Stimulated activated CD8-positive, alpha-beta memory T cell treated with anti-CD3 and anti-CD28 coated beads, Interleukin-12 subunit alpha, Interleukin-12 subunit beta, amount 100 ng/mL, for 1 hour (primary cell): ENCODE measurements at places on chromosomes 13 and 19.

DNA sequence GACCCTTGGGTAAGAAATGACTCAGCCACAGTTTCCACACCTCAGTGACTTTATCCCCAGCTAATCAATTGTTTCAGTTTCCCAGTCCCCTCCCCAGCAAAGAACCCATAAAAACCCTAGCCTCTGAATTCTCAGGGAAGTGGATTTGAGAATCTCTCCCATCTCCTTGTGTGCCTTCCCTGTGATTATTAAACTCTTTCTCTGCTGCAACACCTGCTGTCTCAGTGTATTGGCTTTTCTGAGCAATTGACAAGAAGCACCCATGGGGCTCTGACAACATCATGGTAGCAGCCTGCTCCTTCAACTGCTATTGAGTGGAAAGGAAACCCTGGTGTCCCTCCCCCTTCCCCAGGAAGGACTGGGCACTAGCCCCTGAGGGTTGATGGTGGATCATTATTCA, 73.7 kb downstream of the UQCRFS1 start:
- DNase-seq: no peak

GRCh38 chr13:113900646-113901045, 36.8 kb upstream of the GAS6 start:
- DNase-seq: no peak

- DNase-seq: no peak
These were observed 4.0 kb upstream of the NKPD1 start for GRCh38 chr19:45164577-45165335.

DNA sequence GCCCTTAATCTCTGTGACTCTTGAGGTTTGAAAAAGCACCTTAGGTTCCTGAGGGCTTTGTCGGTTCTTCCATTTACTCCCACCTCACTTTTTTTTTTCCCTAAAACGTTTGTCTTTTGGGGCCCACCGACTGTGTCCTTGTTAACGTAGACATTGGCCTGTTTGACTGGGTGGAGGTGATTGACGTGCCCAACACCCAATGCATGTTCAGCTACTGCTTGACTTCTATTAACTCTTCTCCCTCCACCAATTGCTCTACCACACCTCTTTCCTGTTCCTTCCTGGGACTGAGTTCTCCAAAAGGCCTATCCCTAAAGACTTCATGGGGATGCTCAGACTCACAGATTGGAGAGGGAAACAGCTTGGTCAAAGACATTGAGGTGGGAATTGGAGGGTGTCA, 17.3 kb downstream of the CKM start:
- no peak for DNase-seq

DNA sequence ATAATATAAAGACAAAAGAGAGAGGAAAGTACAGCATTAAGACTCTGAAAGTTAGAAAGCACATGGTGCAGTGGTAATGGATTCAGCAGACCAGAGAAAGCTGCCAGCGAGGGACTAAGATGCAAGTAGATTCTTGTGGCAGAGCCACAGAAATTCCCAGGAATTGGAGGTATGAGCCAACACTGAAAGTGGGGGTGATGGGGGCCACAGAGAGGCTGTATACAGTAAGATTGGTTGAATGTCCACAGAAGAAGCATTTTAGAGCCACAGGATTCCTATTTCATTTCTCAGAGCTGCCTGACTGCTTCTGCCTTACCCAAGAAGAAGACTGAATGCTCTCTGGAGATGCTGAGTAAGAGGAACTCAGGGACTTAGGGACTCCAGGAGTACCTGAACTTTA, 295.0 kb downstream of the LMO7 start:
- no peak for DNase-seq

- DNase-seq: no peak
These were observed 3.5 kb upstream of the EPHX3 start for GRCh38 chr19:15235781-15236180.

DNA sequence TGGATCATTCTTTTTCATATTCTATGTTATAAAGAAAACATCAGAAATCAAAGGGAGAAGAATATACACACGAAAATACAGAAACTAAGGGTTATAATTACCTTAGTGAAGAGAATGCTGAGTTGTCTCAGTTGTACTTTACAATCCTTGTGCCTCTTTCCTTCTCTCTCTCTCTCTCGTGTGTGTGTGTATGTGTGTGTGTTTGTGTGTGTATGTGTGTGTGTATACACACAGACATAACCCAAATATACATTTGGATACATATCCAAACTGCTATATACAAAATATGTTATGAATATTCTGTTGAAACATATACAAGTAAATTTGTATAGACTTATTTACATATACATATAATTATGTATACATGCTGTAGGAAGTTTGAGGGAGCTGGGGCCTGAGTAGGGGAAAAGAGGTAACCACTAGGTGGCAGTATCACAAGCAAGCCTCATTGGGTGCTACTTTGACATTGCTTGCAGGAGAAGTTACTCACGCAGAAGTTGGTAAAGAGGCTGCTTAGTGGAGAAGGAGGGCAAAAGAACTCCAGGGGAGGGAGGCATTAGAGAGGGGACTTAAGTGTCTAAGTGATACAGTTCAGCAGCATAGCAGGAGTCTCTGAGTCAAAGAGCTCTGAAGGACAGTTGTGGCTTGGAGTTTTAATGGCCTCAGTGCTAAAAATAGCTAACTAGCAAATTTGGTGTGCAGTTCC, 465.1 kb upstream of the PCDH20 start:
- DNase-seq: no peak

GRCh38 chr19:41324921-41325639, 15.1 kb downstream of the CCDC97 start:
- DNase-seq: no peak

- DNase-seq: no peak
These were observed 11.3 kb upstream of the CACNG8 start for GRCh38 chr19:53951436-53951835.

DNA sequence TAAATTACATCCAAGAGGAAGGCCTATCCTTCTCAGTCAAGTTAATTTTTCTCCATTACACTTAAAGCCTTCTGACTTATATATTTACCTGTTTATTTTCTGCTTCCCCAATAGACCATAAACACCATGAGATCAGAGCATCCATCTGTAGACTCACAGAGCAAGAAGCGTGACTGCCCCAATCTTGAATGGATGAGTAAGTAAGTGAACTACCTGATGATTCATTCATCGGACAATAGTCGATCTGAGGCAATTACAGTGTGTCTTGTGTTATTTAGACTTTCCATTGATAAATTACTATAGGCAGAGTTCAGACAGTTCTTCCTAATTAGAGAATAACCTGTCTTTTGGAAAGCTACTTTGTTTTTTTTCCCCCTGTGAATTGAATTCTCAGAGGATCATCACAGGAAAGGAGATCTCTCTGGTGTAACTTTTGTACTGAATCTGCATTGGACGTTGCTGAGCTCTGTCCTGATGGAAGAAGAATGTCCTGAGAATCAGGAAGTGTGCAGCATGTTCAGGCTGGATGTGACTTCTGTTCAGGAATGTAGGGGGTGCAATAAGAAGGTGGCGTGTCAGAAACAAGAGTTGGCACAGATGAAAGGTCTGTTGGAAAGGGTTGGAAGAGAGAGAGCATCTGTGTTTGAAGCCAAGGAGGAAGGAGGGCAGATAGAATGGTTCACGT, 367.0 kb downstream of the NALCN start:
- DNase-seq: no peak

DNA sequence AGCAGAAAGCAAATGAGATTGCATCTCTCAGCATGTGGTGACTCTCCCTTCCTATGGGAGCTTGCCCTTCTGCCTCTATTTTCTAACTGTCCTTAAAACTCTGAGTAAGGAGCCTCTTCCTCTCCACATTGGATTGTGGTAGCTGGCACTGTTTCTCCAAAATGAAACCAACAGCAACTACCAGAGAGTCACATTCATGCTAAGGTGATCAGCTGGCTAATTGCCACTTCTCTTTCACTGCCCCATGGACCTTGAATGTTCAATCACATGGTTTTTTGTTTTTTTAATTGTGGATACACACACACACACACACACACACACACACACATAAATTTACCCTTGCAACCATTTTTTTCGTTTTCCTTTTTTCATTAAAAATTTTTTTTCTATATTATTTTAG, 154.7 kb upstream of the TSC22D1 start:
- DNase-seq: no peak

- peak; percentile 42 for DNase-seq
These were observed 16.5 kb downstream of the VASP start for GRCh38 chr19:45523642-45524256.

DNA sequence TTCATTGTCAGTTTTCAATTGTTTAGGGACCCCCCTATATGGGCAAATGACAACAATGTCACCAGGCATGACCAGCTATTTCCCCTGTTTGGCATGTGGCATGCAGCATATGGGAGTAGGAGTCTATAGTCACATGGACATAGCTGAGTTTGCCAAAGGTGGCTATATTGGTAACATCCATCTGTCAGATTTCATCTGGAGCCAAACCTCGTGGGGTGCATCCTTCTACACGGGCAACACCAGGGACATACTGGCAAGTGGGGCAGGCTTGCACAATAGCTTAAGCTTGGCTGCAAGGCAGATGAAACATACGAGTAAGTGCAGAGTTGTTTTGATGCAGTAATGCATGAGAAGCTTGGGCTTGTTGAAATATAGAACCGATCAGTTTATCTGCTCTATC, 24.5 kb upstream of the ZNF816 start:
- no peak for DNase-seq

DNA sequence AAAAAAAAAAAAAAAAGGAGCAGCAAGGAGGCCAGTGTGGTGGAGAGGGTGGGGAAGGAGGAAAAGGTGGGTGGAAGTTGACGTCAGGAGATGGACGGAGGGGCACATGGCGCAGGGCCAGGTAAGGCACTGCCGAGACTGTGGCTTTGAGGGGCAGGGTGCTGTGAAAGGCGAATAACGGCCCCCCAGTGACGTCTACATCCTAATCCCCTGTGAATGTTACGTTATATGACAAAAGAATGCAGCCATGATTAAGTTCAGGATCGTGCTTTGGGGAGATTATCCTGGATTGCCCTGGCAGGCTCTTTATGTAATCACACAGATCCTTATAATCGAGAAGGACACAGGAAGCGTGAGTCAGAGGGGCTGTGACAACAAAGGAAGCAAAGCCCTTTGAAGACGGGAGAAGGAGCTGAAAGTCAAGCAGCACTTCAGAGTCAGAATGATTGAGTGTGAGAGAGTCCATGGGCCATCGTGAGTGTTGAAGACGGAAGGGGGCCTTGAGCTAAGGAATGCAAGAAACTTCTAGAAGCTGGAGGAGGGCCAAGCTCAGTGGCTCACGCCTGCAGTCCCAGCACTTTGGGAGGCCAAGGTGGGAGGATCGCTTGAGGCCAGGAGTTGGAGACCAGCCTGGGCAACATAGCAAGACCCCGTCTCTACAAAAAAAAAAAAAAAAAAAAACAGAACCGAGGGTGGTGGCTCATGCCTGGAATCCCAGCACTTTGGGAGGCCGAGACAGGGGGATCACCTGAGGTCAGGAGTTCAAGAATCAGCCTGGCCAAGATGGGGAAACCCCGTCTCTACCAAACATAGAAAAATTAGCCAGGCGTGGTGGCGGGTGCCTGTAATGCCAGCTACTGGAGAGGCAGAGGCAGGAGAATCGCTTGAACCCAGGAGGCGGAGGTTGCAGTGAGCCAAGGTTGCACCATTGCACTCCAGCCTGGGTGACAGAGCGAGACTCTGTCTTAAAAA, 13.8 kb upstream of the CEACAM16 start:
- no peak for DNase-seq

- no peak for DNase-seq
These were observed 76.0 kb downstream of the ZNF557 start for GRCh38 chr19:7145494-7145893.

DNA sequence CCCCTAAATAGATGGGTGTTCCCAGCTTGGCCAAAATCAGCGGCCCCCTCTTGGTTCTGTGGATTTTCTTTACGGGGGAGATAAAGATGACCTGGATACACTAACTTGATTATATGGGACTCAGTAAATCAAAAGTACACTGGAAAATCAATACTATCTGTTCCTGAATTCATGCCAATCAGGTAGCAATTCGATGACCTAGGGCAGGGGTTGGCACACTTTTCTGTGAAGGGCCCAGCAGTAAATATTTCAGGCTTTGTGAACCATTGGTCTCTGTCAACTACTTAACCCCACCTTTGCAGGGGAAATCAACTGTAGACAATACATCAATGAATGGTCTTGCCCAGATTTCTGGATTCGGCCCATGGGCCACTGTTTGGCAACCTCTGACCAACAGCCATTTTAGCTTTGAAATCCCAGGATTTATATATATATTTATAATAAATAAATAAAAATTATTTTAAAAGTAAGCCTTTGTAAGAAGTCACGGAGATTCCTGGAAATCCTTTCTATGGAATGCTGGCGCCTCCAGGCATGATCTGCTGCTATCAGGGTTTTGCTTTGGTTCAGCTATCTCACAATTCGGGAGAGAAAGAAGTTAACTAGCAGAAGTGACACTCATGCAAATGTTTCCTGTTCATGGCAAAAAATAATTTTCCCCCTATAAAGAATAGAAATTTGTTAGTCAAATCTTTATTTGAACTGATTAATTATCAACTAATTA, 32.8 kb downstream of the SLC15A1 start:
- no peak for DNase-seq

DNA sequence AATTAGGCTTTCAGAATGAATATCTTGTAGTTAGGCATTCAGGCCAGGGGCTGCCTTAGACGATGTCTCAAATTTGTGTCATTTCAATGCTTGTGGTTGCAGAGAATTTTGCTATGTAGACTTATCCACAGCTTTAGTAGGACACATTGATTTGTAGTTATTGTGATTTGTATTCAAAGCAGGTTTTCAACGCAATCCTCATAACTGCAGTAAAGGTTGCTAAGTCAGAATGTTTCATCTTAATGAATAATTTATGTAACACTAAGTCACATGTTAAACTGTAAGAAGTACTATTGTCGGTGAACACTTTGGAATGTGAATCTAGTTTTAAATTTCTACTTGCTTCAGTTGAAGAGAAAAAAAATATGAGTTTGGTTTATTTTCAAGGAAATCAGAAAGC, 1117.2 kb upstream of the SPRY2 start:
- DNase-seq: no peak

GRCh38 chr13:112605531-112605990, 17.6 kb upstream of the TUBGCP3 start:
- DNase-seq: no peak

DNA sequence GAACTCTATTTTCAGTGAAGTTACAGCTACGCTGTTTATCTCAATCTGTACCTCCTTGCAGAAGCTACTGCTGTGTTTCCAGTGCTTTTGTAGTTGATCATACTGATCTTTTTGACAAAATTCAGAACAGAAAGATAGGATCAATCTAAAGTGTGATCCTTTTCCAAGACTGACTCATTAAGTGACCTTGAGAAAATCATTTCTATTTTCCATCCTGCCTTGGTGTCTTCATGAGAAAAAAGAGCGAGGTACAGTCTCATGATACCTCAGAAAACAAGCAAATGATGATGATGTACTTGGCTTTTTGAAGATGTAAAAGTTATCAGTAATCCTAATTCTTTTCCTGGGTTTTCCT, 46.0 kb upstream of the GPR183 start:
- DNase-seq: no peak

DNA sequence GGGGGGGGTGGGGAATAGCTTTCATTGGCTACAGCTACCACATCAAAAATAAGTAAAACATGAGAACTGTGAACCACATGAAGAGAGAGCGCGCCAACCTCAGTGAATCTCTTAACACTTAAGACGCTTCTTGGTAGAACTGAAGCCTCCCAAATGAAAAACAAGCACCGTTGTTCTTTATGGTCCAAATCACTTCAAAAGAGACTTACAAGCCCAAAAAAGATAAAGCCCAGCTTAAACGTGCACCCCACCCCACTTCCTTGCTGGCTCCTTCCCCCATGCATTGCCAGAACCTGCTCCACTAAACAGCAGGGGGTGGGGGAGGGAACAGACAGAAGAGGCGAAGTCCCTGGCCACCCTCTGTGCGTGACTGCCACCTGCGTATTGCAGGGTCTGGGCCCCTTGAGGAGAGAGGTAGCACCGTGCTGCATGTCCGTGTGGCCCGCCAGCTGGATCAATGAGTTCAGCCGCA, 479.1 kb downstream of the FOXO1 start:
- DNase-seq: peak; percentile 45
